ENCODE measurements at places on chromosomes 13 and 19.
A peak's percentile ranks its signal among the peaks of the same experiment; 100 is the strongest.

DNA sequence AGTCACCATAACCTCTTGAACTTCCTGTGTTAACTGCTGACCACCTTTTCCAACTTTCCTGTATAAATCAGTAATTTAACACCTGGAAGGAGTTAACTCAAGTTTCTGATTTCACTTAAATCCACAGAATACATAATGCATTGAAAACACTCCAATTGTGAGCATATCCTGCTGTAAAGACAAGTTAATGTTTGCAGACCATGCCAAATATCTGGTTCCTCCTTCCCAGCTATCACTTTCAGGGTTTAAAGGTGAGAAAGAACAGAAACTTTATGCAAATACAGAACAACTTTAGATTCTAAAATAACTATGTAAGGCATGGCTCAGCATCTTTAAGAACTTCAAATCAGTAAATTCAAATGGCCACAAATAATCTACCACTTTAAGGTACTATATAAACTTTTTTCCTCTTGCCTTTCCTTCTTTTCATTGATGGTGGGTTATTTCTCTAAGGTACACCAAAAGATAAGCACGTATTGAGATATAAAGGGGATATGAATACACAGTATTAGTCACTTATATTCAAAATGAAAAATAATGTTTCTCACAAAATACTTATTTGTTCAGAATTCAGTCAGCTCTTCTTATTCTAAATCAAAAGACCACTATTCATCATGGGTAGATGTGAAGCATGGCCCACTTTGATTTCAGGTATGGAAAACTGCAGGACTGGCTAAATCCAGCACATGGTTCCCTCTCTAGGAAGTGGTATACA, 6.6 kb upstream of the TPTE2 start:
- no peak for DNase-seq

DNA sequence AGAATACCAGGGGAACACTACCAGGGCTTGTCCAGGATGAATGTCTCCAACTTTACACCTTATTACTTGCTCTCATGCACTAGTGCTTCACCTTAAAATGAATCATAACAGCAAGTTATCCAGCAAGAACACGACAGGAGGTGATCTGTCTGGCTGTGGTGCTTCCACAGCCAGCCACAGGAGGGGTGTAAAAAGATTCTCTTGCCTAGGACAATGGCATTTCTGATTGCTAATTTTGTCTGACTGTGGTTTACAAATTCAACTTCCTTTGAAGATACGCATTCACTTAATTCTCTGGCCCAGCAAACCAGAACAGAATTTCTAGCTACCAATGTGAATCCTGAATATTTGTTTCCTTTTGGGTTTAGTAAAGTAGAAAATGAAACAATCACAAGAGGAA, 23.1 kb upstream of the COG3 start:
- DNase-seq: no peak

- DNase-seq: no peak
These were observed 6.4 kb upstream of the MAP2K7 start for GRCh38 chr19:7897292-7897691.

DNA sequence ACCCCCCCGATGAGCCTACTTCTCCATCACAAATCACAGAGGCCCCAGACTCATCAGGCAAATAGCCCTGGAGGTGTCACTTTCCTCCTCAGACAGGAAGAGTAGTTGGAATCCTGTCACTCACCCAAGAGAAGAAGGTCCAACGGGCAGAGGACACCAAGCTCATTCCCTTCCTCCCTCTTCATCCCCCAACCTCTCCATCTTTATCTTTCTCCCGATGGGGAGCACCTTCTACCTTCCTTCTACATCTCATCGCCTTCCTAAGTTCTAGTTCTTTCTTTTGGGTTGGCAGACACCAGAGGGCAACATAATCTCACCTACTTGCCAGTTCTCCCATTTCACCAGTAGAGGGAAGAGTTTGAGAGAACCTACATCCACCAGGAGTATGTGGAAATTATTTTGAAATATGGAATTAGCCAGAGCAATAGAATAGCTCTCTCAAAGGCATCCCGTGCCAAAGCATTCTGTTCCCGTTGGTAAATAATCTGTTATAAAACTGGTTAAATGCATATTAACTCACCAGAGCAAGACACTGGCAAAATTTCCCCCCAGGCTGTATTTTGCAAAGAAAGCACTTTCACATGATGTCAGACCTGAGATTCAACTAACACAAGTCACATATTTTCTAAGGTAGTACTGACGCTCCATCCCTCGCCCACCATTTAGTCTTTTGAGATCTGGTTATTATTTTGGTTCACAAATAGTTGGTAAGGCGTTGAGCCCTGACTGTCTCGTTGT, 55.0 kb downstream of the ZIC5 start:
- DNase-seq: peak; percentile 78

DNA sequence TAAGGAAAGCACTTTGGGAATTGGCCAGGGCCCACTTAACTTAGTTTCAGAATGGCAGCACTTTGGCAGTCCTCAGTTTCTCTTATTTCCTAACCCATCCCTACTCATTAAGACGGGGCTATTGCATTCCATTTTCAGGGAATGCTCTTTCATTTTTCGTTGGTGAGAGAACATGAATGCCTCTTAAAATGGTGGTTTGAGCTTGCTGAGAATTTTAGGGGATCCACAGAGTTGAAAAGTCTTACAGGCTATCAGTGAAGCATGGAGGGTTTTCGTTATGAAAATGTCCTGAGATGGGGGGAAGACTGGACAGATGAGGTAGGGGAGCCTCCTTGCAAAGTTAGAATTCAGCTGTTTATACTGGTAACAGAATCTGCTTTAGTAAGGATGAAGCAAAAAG, 71.4 kb downstream of the LRCH1 start:
- no peak for DNase-seq

GRCh38 chr13:99231721-99232120, 26.5 kb downstream of the GPR18 start:
- DNase-seq: no peak

GRCh38 chr19:30235946-30236345, 136.2 kb upstream of the ZNF536 start:
- no peak for DNase-seq

GRCh38 chr19:55820037-55820436, 11.8 kb downstream of the NLRP11 start:
- DNase-seq: no peak

DNA sequence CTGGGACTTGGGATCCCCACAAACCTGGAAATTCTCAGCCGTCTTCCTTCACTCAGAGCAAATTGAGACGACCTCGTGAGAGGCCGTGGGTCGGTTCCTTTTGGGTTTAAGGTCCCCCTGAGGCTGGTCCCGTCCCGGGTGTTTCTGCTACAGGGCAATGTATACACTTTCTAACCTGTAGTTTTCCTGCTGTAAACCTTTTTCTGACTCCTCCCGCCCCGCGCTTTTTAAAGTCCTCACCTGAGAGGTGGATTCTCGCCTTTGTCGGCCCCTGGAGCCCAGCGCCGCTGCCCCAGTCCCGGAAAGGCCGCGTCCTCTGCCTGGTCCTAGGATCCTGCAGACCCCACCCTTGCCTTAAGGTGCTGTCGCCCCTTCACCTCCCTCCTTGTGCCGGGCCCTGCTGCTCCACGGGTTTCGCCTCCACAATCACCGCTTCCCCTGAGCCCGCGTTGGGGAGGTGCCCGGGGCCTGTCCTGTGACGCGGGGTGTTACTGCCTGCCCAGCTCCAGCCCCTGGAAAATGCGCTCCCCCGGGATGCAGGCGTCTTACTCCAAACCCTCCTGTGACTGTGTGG, 391 bp downstream of the ZNF761 start:
- DNase-seq: peak; percentile 1

DNA sequence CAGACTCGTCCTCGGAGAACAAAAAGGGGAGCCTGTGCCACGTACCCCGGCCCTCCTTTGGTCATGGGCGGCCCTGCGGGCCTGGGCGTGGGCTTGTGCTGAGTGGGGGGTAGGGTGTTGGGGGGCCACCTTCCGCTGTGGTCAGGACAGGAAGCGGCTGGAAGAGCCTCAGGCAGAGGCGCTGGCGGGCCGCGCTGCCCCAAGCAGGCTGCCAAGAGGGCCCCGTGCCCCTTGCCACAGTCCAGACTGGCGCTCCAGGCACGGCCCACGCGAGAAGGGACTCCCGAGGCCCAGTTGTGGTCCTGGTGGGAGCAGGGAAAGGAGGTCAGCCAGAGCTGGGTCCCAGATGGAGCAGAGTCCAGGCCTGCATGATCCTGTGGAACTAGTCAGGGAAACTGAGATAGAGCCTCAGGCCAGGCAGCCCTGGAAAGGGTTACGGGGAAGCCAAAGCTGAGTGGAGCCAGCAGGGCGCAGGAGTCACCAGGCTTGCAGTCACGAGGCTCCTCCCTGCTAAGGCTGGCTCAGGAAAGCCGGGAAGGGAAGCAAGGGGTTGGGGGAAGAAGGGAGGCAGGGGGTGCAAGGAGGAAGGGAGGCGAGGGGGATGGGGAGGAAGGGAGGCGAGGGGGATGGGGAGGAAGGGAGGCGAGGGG, 135.0 kb downstream of the CRYL1 start:
- DNase-seq: no peak

- DNase-seq: no peak
These were observed 9.4 kb downstream of the LCP1 start for GRCh38 chr13:46172531-46172991.

GRCh38 chr19:49847731-49848696, 2.9 kb upstream of the PTOV1 start:
- DNase-seq: no peak

GRCh38 chr13:40153516-40153915, 498.1 kb downstream of the COG6 start:
- no peak for DNase-seq

- DNase-seq: no peak
These were observed 8.4 kb downstream of the ZNF808 start for GRCh38 chr19:52535771-52536447.

DNA sequence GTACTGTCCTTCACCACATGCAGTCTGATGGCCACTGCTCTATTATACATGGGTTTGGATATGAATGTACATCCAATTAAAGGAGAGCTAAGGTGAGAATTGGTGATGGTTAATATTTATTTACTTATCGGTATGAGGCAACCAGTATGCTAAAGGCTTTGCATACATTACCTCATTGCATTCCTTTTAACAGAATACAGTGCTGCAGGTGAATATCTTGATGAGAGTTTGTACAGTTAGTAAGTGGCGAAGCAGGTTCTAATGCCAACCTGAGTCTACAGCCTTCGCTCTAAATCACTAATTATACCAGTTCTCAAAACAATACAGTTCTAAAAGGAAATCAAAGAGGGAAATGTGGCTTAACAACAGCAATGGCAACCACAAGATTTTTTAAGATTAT, 284.1 kb downstream of the ITGBL1 start:
- no peak for DNase-seq

GRCh38 chr19:37951816-37952210, 44.8 kb downstream of the SIPA1L3 start:
- no peak for DNase-seq

DNA sequence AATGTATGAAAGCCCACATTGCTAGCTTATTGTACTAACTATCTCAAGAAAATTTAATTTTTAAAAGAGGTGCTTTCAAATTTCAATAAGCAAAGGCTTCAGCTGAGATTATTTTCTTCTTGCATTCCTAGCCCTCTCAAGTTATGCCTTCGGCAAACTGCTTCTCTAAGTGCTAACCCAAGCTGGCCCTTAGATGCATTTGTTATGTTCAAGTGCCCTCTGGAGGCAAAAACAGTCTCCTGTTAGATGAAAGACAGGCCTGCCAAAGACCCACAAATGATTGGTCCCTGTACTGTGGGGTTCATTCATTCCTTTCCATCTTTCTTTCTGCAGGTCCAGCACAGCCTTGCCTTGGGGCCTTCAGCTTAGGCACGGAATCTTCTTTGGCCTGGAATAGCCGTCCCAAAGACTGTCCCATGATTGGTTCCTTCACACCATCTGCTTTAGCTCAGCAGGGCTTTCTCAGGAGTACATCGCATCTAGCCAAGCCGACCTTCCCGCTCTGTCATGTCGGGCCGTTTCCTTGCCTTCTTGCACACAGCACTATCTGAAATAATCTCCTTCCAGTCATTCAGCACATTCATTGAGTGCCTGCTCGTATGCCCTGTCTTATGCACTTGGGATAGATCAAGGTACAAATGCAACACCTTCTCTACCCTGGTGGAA, 26.4 kb upstream of the TPTE2 start:
- DNase-seq: peak; percentile 2

GRCh38 chr13:49620170-49620621, 8.1 kb upstream of the ARL11 start:
- DNase-seq: no peak

- no peak for DNase-seq
These were observed 158.6 kb downstream of the KATNAL1 start for GRCh38 chr13:30148786-30149185.

DNA sequence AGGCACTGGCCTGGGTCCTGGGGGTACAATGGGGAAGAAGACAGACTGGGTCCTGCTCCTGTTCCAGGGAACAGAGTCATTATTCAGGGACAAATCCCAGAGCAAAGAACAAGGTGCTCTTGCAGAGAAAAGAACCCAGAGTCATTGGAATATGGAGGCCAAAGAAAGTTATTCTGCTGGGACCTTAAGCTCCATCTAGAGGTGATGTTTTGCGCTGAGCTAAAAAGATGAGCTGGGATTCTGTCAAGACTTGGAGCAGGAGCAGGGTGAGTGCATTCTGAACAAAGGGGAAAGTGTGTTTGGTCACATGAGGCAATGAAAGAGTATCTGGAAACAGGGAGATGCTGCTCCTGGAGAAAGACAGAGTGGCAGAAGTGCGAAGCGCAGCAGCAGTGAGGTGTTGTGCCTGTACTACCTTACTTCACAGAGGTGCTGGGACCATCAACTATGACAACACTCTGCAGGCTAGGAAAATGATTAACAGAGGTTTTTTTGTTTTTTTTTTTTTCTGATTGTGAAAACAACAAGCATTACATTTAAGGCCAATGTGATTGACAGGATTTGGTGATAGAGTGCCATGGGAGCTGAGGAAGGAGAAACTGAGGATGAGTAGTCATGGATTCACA, 95.3 kb upstream of the TNFSF11 start:
- no peak for DNase-seq

- DNase-seq: no peak
These were observed 155.6 kb downstream of the NUFIP1 start for GRCh38 chr13:44833626-44834025.

GRCh38 chr13:27016875-27017274, 154.7 kb downstream of the USP12 start:
- no peak for DNase-seq

- no peak for DNase-seq
These were observed 9.6 kb downstream of the SNRPD2 start for GRCh38 chr19:45682117-45682516.

- DNase-seq: no peak
These were observed 2.7 kb upstream of the PLIN3 start for GRCh38 chr19:4870025-4870700.

GRCh38 chr13:112014857-112015256, 52.1 kb upstream of the SOX1 start:
- DNase-seq: no peak

- DNase-seq: peak; percentile 95
These were observed 172.0 kb downstream of the UQCRFS1 start for GRCh38 chr19:29040951-29041350.

DNA sequence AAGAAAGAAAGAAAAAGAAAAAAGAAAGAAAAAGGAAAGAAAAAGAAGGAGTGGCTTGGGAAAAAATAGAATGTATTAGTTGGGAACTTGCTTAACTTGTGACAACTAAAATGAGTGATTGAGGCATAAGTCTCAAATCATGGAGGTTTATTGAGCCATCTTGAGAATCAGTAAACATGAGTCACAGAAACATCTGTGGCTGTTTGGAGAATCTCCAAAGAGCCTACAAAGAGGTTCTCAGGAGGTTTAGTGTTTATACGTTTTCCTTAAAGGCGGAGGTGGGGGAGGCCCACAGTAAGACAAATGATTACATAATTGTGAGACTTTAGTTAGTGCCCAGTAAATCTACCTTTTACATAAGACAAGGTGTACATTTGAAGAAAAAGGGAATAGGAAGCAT, 38.6 kb downstream of the WDR87 start:
- DNase-seq: no peak
